Activated CD4-positive, CD25-positive, alpha-beta regulatory T cell (primary cell): ENCODE measurements at places on chromosomes 4 and X.

DNA sequence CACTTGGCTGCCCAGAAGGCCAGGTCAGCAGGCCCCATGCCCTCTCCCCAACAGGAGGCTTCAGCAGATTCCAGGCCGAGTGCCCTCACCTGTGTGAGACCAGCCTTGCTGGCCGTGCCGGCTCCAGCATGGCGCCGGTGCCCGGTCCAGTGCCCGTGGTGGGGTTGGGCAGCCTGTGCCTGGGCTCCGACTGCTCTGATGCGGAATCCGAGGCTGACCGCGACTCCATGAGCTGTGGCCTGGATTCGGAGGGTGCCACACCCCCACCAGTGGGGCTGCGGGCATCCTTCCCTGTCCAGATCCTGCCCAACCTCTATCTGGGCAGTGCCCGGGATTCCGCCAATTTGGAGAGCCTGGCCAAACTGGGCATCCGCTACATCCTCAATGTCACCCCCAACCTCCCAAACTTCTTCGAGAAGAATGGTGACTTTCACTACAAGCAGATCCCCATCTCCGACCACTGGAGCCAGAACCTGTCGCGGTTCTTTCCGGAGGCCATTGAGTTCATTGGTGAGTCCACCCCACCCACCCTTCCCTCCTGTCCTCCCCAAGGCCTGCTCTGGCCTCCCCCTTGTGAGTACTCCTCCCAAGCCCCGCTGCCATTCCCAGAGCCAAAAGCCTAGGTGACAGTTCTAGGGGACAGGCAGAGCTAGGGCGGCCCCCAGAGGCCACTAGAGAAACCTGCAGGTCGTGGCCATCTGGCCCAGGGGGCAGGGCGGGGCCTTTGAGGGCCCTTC lies 2.3 kb downstream of the DUSP9 start:
- no peak for DNase-seq

DNA sequence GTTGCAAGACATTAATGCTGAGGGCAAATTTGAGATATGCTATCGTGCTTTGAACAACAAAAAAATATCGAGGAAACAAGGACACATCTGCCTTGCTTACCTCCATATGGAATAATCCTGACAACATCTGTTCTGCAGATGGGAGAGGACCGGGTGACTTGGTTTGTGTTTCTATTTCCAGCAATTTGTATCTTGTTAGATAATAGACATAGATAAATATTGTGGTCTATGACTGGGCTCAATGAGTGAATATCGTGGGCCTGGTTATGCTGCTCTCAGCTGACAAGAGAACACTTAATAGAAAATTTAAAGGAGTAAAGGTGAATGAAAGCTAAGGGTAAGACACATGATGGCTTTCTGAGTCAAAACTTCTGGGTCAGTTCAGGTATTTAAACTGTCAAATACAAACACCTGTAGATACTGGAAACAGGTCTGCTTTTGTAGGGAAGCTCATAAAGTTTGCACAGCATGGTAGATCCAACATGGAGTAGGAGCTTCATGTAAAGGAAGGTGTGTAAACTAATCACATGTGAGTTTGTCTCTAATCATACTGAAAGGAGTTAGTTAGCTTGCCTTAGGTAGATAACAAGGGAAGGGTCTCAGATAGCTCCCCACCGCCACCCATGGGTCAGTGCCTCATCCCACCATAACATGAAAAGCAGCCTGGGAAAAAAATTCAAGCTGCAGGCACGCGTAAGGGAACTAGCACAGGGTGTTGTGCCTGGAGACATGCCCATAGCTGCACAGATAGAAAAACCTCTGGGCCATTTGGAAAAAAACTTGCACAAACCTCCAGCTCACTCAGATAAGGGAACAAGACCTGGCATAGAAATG lies 904.1 kb upstream of the EPHA5 start:
- DNase-seq, result no peak

DNA sequence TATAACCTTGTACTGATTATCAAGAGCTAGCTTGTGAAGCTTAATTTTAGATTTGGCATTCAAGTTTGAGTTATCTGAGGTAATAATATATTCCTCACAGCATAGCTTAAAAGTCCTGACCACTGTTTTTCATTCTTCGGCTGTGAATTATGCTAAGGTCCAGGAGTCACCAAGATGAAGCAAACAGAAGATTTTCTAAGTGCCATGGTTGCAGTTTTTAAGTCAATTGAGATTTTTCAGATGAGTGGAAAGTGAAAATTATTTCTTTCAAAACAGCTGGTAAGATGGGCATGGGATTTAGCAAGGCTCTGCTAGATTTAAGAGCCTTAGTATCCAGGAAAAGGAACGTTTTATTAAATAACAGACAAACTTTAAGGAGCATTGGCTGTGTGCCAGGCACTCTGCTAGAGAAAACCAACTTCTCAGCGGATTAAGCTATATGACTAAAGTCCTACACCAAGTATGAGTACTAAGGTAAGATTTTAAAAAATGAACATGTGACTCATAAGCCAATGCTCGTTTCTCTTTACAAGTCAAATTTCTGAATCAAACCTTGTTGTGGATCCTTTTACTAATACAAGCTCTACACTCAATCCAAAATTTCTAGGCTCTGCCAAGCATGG lies 149.9 kb upstream of the IL15 start:
- no peak for DNase-seq

DNA sequence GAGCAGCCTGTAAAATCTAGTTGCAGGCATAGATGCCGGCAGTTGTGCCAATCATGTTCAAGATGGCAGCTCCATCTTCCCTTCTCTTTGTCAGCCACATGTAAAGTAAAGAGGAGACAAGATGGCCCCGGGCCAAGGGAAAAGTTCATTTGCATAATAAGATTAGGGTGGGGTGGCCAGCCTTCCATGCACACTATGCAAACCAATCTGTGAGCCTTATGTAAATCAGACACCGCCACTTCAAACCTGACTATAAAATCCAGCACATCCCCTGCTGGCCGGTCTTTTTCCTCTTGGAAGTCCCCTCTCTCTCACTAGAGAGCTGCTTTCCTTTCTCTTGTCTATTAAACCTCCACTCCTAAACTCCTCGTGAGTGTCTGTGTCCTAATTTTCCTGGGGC lies 78.9 kb upstream of the CBR4 start:
- no peak for DNase-seq

DNA sequence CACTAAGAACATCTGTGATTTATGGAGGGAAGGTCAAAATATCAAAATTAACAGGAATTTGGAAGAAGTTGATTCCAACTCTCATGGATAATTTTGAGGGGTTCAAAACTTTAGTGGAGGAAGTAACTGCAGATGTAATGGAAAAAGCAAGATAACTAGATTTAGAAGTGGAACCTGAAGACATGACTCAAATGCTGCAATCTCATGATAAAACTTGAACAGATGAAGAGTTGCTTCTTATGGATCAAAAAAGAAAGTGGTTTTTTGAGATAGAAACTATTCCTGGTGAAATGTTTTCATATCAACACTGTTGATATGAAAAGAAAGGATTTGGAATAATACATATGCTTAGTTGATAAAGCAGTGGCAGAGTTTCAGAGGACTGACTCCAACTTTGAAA lies 9.7 kb downstream of the TMPRSS11F start:
- no peak for DNase-seq

DNA sequence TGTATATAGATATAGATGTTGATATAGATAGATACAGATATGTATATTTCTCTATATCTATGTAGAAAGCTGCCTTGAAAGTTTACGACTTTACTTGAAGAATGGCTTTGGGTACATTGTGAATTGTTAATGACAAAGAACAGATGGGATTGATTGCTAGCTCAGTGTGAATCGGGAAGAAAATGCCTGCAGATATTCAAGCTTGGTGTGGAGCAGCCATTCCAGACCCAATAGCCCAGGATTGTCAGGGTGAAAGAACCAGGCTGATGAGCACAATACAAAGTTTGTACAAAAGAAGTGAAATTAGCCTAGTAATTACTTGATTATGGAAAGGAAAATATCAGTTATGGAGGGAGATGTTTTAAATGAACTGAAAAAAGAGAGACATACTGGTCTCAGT lies 946.2 kb downstream of the STPG2 start:
- DNase-seq, result no peak

GRCh38 chrX:101430457-101431078 lies 22.5 kb downstream of the HNRNPH2 start:
- DNase-seq, result no peak

- no peak for DNase-seq
Observed at GRCh38 chrX:109629310-109629709, 4.3 kb upstream of the KCNE5 start.
